ENCODE measurements at places on chromosomes 11 and 22. TPM values are rescaled to one million over a fixed set of nuclear protein-coding genes. Genes with fewer than 3 reads are reported as not detected.

The MB gene
- total RNA-seq: 2.5 TPM

The SLC22A9 gene
- total RNA-seq: not detected

The UPK3A gene
- not detected for total RNA-seq

The OR51B5 gene
- total RNA-seq: 0.46 TPM

The PAMR1 gene
- total RNA-seq: 7.2 TPM

The MYEOV gene
- total RNA-seq: not detected

The PAX6 gene
- total RNA-seq: 14.8 TPM

The ANO1 gene
- 0.23 TPM for total RNA-seq

The FIBIN gene
- total RNA-seq: 32.8 TPM

The PKDREJ gene
- total RNA-seq: under 0.01 TPM

The RASL10A gene
- 1.6 TPM for total RNA-seq

The P2RY2 gene
- total RNA-seq: not detected

The BARX2 gene
- total RNA-seq: 0.23 TPM

The ABCC8 gene
- 15.7 TPM for total RNA-seq

The RCN1 gene
- 56.3 TPM for total RNA-seq

The ARVCF gene
- 57.9 TPM for total RNA-seq

The MS4A3 gene
- total RNA-seq: 1.6 TPM

The CHST1 gene
- 37.8 TPM for total RNA-seq

The APOA5 gene
- not detected for total RNA-seq

The TBX10 gene
- not detected for total RNA-seq

The C11orf86 gene
- not detected for total RNA-seq

The CCDC73 gene
- total RNA-seq: not detected

The NOX4 gene
- total RNA-seq: 9.7 TPM

The CLTCL1 gene
- 15.9 TPM for total RNA-seq

The C11orf65 gene
- 1.6 TPM for total RNA-seq

The INPP5J gene
- total RNA-seq: 3.7 TPM

The TMEM134 gene
- total RNA-seq: 9.5 TPM

The CARD10 gene
- total RNA-seq: 4.6 TPM

The CLDN5 gene
- total RNA-seq: 91.8 TPM

The KDM4E gene
- not detected for total RNA-seq

The PDE2A gene
- total RNA-seq: 60.9 TPM

The BTBD18 gene
- not detected for total RNA-seq

The EHF gene
- not detected for total RNA-seq

The API5 gene
- total RNA-seq: 101 TPM

The NXPE2 gene
- 1.4 TPM for total RNA-seq

The PGR gene
- 0.46 TPM for total RNA-seq

The KCNQ1 gene
- total RNA-seq: 0.92 TPM

The OSBP gene
- 43.4 TPM for total RNA-seq

The DGKZ gene
- total RNA-seq: 54.2 TPM

The RASD2 gene
- 6.0 TPM for total RNA-seq

The FAM180B gene
- total RNA-seq: not detected

The RAG1 gene
- 0.69 TPM for total RNA-seq

The PDGFB gene
- total RNA-seq: 11.3 TPM

The GGTLC2 gene
- total RNA-seq: not detected

The AIP gene
- 53.7 TPM for total RNA-seq

The MRPL49 gene
- total RNA-seq: 39.7 TPM

The OSBP2 gene
- total RNA-seq: 19.4 TPM

The VPREB1 gene
- total RNA-seq: not detected

The PATE3 gene
- not detected for total RNA-seq

The TRPM5 gene
- under 0.01 TPM for total RNA-seq

The CNGA4 gene
- total RNA-seq: 0.23 TPM

The CASP4 gene
- 4.2 TPM for total RNA-seq

The CENPM gene
- 8.1 TPM for total RNA-seq

The TAF6L gene
- total RNA-seq: 11.3 TPM

The SRRD gene
- 17.1 TPM for total RNA-seq

The THRSP gene
- not detected for total RNA-seq

The IRAG1 gene
- 3.7 TPM for total RNA-seq

The CARNS1 gene
- total RNA-seq: 0.23 TPM

The TYR gene
- not detected for total RNA-seq

The DRD2 gene
- 6.5 TPM for total RNA-seq
